ENCODE measurements at places on chromosomes 2 and 18.

- DNase-seq: no peak
Measured at GRCh38 chr2:17749753-17750438, 3.7 kb downstream of the SMC6 start.

DNA sequence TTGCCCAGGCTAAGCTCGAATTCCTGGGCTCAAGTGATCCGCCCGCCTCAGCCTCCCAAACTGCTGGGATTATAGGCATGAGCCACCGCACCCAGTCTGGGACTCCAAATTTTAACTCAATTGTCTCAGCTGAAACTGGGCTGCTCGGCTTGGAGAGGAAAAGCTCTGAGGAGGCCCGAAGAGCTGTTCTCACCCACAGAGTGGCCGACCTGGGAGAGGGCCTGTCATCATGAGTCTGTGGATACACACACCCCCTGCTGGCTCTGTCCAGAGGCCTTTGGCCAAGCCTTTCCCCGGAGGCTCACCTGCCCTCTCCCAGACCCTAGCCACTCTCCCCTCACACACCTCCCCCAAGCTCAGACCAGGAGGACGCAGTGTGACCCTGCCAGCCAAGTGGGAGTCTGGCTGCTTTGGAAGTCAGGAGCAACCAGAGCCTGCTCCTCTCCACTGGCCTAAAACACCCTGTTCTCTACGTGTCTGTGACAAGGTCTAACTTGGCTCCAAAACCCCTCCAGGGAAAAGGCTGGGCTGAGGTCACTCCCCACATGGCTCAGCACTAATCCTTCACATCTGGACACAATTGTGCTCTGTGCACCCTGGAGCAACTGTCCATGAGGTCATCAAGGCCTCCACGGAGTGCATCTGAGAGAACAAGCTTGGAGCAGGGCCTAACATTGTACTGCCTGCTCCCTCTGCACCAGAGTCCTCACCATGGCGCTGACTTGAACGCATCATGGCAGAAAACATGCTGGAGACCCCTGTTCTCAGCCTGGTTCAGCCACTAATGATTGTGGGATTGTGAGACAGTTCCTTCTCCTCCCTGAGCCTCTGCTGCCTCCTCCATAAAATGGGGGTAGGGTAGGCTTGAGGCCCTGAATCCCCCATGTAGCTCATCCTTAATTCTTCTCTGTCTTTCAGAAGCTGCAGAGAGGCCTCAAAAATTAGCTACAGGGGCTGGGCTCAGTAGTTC lies 49.9 kb upstream of the RAB6C start:
- DNase-seq: no peak

DNA sequence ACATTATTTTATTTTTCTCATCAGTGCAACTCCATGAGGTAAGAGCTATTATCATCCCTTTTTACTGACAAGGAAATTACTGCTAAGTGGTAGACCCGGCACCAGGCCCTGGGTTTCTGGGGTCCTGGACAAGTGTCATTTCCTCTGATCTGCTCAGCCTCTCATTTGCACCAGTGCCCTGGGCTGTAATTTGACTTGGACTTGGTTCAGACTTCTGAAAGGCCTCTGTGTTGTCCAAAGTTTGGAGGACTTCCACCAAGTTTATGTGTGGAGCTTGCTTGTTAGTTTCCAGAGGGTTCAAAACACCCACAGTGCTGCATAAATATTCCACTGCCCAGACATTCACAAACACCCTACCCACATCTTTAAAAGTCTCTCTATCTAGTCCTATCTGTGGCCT lies 44.0 kb upstream of the PPP1CB start:
- no peak for DNase-seq

DNA sequence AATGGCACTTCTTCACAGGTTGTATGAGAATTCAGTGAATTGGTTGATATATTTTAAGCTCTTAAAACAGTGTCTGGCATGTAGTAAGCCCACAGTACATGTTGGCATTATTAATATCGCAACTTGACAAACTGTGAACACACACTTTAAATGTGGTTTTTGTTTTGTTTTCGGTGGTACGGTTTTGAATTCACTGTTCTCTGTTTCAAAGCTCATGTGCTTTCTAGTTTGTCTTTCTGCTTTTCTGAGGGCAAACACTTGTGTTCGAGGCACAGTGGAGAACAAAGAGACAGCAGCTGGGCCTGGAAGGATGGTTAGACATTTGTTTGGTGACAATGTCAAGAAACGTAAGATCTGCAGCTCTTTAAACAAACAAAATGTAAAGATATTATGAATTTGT lies 276.5 kb upstream of the MC4R start:
- no peak for DNase-seq

DNA sequence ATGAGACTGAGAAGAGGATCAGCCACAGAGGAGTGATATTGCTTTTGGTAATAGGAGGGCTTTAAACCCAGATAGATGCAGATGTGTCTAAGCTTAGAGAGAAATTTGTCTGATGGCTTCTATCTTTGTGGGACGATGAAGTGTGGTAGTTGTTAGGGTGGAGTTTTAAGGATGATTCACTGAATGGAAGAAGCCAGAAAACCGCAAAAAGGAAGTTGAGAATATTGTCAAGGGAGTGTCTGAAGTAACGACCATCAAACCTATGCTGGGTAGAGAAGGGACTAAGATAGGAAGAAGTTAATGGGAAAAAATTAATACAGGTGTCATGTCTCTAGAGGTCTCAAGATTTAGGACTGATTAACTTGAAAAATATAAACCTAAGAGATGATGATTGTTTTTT lies 195.6 kb upstream of the MC4R start:
- DNase-seq: no peak
